ENCODE measurements at places on chromosomes 3 and 15. TPM values are rescaled to one million over a fixed set of nuclear protein-coding genes. Genes with fewer than 3 reads are reported as not detected.

- no peak for DNase-seq
Observed at GRCh38 chr15:101466188-101466587, 23.3 kb downstream of the PCSK6 start.

GRCh38 chr3:197312431-197312830, 14.0 kb upstream of the DLG1 start:
- no peak for DNase-seq

DNA sequence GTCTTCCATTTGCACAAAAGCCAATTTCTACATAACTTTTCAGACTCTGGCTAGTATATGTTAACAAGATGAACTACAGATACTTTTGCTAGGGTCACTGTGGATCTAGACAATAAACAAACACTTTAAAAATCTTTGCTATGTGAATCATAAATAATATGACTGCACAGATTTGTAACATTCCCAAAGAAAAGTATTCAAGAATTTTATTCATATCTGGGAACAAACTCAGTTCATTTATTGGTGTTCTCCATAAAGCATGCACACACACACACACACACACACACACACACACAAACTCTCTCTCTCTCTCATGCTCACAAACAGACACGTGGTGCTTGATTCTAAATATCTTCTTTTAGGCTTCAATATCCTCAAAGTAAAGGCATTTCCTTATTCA, 18.8 kb upstream of the THRB start:
- no peak for DNase-seq

GRCh38 chr3:68666429-68667136, 265.8 kb downstream of the TAFA4 start:
- DNase-seq: no peak

DNA sequence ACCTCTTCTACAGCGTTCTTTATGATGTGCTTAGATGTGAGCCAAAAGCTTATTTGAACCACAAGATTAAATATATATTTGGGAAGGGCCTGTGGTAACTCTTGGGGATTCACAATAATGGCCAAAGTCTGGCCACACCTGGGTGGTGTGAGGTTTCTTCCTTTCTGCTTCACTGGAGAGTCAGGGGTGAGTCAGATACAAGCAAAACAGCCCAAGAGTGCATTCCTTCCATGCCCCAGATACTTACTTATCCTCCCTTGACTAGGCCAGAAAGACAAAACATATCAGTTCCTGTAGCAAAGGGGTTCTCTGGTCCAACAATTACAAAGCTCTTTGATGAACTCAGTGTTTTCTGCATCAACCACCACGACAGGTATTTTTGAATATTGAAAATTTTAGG, 941 bp downstream of the ZBED2 start:
- DNase-seq: peak; percentile 81

LYZL4 gene
- not detected for total RNA-seq

SLC25A20 gene
- total RNA-seq: 20.9 TPM

- DNase-seq: no peak
Observed at GRCh38 chr15:88727439-88727838, 75.8 kb upstream of the ACAN start.

- DNase-seq: no peak
Observed at GRCh38 chr3:39135170-39135805, 18.1 kb downstream of the CSRNP1 start.

DNA sequence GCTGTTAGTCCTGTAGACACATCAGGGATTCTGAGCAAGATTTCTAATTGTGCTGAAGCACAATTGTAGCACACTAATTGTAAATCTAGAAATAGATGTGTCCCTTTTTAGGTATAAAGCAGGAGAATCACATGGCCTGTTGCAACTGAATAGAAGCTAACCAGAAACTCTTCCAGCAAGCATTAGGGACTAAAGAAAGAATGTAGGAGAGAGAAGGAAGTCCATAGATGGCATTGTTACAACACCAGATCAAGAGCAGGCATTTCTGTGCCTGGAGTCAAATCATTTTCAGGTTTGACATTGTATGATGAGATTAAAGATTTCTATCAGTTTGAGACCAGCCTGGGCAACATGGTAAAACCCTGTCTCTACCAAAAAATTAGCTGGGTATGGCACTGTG, 27.4 kb downstream of the CALML4 start:
- DNase-seq: peak; percentile 44

- DNase-seq: no peak
Observed at GRCh38 chr15:64892847-64893403, 18.8 kb upstream of the ANKDD1A start.

DNA sequence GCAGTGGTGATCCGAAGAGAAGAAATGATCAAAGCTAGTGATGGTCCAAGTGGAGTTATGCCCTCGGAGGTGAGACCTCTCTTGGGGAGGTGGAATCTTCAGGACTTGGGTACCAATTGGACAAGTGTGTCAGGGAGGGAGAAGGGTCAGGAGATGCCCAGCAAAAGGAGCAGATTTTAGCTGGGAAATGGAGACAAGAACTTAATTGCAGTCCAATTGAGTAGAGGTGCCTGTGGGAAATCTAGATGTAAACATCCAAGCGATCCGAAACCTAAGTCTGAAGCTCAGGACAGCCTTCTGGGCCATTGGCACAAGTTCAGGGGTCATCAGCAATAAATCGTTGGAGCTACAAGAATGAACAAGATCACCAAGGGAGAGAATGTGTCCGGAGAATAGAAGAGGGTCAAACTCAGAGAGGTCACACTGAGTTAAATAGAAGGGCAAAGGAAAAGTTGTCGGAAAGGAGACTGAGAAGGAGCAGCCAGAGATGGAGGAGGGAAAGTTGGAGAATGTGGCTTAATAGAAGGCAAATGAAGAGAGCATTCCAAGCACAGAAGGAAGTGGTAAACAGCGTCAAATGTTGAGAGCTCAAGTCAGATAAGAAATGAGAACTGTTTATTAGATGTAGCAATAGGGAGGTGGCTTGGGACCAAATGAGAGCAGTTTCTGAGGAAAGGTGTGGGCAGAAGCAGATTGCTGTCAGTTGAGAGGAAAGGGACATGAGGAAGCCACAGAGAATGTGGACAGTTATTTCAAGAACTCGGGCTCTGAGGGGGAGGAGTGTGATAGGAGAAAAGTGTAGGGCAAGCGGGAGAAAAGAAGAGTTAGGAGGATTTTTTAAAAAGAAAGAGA, 64.2 kb upstream of the FNDC3B start:
- peak; percentile 72 for DNase-seq

C2CD4A gene
- not detected for total RNA-seq

GRCh38 chr3:170154569-170155143, 26.9 kb downstream of the PHC3 start:
- DNase-seq: no peak

SEMA4B gene
- 14.5 TPM for total RNA-seq

- peak; percentile 58 for DNase-seq
Observed at GRCh38 chr3:114706591-114707232, 412.9 kb downstream of the TIGIT start.

DNA sequence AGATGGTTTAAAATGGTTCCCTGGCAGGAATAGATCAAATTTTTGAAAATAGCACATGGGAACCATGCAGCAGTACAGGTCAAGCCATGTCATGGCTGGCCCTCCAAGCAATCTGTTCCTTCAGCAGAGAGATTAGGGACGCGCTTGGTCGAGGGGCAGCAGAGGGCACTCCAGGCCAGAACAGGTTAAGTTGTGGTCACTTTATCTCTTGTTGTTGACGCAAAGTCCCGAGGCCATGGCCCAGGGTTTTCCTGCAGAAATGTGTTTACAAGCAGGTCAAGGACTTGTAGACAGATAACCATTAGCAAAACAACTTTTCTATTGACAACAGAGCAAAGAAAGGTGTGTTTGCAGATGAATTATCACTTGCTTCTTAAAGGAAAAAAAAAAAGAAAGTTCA, 570.0 kb upstream of the NR2F2 start:
- DNase-seq: no peak

DNA sequence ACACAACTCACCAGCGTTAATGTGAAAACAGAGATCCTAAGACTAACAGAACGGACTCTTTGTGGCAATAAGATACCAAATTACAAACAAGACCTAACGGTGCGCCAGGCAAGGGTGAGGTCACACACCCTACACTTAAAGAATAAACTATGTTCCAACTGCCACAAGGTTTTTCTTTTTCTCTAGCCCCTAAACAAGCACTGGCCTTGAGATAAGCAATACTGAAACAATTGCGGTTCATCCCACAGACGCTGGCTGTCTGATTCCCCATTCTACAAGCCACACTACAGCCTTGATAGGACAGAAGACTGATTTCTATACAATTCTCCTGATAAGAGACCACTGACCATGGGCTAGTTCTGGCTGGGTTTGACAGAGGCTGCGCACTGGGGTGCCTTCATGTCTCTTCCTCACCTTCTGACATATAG, 20.5 kb upstream of the LIMD1 start:
- no peak for DNase-seq

- DNase-seq: no peak
Observed at GRCh38 chr15:41554343-41554742, 4.7 kb upstream of the TYRO3 start.

B2M gene
- total RNA-seq: 2,390 TPM

- DNase-seq: no peak
Observed at GRCh38 chr3:174466471-174467054, 392.6 kb upstream of the NAALADL2 start.

All from fibroblast of the aortic adventitia (primary cell).